Fibroblast of skin of right biceps (primary cell): ENCODE measurements at places on chromosomes 3 and 15.

GRCh38 chr15:94026458-94027304 is 204.7 kb upstream of the MCTP2 start:
- peak; percentile 99 for DNase-seq

GRCh38 chr3:157087373-157087772 is 72.6 kb downstream of the CCNL1 start:
- peak; percentile 68 for DNase-seq

GRCh38 chr15:59292442-59293151 is 80.1 kb downstream of the MYO1E start:
- no peak for DNase-seq

- no peak for DNase-seq
These were observed 62.8 kb downstream of the ISG20 start for GRCh38 chr15:88701561-88702095.

DNA sequence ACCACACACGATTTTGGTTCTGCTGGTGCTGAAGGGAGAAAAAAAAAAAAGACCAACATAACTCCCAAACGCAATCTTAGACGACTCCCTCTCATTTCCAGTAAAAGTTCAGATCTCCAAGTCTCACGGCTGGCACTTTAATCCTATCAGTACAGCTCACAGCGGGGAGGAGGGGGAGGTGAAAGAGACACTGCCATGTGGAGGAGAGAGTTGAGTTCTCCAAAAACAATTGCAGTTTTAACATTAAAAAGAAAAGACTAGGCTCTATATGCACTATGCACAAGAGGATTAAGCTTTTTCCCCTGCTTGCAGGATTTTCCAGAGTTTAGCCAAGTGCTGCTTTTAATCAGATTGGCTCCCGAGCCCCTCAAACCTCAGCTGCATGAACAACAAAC is 16.8 kb downstream of the BMF start:
- peak; percentile 82 for DNase-seq

- peak; percentile 55 for DNase-seq
These were observed 62.9 kb downstream of the HMG20A start for GRCh38 chr15:77483425-77484140.

DNA sequence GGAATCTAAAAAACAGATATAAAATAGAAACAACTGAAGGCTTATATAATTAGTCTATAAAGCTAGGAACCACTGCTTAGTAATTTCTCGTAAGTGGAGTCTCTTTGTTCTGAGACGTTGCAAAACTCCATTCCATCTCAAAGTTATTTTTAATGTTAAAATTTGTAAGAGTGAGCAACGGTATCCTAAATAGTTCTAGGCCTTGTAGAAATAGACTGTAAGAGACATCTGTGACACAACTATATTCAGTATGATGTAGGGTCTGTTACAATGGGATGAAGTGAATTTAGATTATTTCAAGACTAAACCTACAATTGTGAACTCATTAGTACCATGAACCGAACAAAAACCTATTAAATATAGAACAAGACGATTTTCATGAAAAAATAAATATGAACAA is 57.2 kb downstream of the UBE3A start:
- DNase-seq = no peak

DNA sequence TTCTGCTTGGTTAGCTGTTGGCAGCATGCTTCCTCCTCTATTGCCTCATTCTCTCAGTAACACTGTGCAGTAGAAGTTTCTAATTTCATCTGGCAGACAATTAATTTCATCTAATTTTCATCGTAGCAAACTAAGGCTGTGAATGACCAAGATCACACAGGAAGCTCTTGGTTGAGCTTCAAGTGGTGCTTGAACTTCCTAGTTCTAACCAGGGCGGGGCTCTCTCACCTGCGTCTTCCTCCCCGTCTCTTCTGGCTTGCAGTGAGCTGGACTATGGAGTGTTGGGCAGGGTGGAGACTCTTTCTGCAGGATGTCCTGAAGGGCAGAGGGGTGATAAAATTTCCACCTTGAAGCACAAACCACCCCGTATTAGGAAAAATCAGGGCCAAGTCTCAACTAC is 2.0 kb upstream of the IL16 start:
- DNase-seq = no peak

DNA sequence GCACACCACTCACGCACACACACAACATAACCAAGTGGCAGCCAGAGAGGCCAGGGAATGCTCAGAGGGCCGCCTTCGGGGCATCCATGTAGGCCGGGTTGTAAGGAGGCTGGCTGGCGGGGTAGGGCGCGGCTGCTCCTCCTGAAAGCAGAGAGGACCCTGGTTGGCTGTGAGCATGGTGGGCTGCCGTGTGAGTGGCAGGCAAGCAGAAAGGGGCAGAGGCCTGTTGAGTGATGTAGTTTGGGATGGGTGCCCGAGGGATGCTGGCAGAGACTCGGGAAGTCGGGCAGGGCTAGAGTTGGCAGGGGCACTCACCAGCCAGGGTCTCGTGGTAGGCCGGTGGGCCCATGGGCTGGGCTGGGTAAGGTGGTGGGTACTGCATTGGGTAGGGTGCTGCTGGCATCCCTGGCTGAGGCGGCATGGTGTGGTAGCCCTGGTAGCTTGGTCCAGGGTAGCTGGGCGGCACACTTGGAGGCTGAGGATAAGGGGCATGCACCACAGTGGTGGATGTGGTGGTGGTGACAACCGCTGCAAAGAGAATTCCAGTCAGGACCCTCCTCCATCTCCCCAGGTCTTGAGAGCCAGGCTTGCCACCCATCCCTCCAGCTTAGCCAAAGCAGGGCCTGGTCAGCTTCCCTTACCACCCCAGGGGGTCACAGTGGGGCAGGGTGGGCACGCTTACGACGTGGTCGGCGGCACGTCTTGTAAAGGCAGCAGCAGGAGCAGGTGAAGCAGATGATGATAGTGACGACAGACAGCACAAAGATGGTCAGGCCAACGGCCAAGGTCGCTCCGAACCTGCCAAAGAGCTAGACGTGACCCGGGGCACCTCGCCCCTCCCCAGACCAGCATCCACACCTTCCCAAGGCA is 22.7 kb downstream of the ATRIP start:
- DNase-seq = no peak

DNA sequence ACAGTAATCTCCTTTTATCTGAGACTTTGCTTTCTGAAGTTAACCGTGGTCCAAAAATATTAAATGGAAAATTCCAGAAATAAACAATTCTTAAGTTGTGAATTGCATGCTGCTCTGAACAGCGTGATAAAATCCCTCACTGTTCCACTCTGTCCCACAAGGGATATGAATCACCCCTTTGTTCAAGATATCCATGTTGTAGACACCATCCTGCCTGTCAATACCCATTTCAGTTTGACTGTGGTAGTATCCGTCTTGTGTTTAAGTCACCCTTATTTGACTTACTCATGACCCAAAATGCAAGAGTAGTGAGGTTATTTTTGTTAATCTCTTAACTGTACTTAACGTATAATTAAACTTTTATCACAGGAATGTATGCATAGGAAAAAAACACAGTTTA is 435.0 kb downstream of the SHQ1 start:
- peak; percentile 42 for DNase-seq

DNA sequence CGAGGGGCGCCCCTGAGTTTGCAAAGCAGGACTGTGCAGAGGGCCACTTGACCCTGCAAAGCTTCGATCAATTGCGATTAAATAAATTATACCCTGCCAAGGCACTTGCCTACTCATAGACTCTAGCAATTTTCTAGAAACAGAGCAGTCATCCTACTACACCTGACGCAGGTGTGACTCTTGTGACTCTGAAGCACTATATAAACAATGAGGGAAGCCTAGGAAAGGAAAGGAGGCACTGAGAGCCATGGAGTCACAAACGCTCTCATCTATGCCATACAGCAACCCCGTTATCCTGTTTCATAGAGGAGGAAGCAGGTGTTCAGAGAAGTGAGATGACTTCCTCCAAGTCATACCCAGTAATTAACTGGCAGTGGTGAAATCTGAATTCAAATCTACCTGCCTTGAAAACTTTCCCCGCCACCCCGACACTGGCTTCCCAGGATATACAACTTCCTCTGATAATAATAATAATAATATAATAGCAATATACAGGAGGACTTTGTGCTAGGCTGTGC is 14.4 kb downstream of the ARHGEF3 start:
- DNase-seq = no peak

DNA sequence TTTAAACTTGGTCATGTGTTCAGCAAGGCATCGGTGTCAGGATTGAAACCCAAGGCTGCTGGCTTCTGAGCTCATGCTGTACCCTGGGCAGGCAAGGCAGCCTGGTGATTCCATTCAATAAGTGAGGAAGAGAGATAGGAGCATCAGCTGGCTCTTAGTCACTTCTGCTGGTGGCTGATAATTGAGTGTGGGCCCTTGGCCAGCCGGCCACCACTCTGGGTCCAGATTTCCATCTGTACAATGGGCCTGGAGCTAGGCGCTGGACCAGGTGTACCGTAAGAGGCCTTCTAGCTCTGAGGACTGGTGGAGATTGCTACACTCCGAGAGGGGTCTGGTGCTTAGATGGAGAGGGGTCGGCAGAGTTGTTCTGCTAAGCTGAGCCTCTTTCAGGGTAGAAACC is 4.3 kb downstream of the CD276 start:
- no peak for DNase-seq

- DNase-seq = peak; percentile 63
These were observed 817 bp downstream of the CLK3 start for GRCh38 chr15:74616366-74616939.

DNA sequence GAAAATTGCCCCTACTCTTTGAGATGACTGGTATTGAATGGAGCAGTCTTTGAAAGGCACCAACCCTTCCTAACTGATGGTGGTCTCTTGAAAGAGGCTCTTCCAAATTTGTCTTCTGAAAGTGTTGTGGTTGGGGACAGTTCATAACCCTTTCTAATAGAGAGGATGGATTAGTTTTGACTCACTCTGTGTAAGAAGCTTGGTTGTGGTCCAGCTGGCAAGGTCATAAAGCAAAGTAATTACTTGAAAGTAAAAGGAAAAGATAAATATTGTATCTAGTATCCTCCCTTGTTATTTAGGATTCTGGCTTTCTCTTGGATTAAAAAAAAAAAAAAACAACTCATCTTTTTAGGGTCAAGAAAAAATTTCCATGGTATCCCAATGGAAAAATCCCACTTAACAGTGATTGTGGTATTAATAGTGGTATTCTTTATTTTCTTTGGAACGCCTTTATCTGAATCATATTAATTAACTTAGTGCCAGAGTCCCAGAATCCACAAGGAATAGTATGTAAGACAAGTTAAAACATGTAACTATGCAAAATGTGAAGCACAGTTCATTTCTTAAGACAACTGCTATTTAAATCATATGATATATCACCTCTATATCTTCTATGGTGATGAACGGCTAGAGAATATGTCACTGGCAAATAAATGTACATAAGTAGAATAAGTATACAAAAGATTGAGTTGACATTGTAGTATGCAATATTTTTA is 469.3 kb upstream of the CDIN1 start:
- DNase-seq = peak; percentile 86

GRCh38 chr3:186825294-186825821 is 17.2 kb upstream of the ADIPOQ start:
- peak; percentile 84 for DNase-seq

GRCh38 chr3:51940648-51941462 is 849 bp downstream of the RRP9 start:
- no peak for DNase-seq

DNA sequence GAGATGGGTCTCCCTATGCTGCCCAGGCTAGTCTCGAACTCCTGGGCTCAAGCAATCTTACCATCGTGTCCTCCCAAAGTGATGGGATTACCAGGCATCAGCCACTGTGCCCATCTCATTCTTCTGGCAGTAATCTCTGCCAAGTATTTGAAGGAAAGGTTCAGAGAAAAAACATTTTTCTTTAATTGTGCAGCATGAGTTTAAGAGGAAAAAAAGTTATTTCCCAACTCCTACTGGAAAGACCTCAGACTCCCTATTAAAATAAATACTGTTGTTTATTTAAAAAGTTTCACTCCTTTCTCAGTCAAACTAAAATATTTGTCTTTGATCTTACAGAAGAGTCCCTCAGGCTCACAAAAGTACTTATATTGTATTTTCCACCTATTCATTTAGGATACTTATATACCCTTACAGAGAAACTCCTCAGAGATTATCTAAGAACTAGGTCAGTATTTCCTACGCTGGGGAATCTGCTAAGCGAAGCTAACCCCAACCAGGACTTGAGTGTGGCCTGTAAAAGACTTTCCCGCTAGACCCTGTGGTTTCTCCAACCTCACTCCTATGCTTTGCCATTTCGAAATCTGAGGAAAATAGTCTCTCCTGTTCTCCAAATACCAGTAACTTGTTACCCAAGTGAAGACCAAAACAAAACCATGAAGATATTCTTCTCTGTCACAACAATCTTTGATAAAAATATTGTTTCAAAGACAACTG is 28.7 kb downstream of the WWTR1 start:
- DNase-seq = peak; percentile 30

DNA sequence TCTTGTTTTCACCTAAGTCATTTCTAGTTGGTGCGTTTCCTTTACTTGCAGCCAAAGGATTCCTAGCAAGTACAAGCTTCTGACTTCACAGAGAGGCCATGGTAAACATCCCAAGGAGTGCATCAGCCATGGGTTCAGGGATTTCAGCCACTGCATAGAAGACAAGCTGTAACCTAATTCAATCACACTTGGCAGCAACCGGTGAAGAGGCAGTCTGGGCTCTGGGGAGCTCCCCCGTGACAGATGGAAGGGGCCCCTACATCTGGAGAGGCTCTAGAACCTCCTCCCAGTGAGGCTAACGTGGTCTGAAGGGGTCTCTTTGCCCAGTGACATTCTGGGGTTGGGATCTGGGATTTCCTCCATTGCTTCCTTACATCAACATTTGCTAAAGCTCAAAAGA is 8.4 kb upstream of the SNRPA1 start:
- no peak for DNase-seq

GRCh38 chr15:48875241-48875960 is 2.5 kb upstream of the EID1 start:
- DNase-seq = no peak

- no peak for DNase-seq
These were observed 60.6 kb upstream of the GATA2 start for GRCh38 chr3:128553560-128553959.

DNA sequence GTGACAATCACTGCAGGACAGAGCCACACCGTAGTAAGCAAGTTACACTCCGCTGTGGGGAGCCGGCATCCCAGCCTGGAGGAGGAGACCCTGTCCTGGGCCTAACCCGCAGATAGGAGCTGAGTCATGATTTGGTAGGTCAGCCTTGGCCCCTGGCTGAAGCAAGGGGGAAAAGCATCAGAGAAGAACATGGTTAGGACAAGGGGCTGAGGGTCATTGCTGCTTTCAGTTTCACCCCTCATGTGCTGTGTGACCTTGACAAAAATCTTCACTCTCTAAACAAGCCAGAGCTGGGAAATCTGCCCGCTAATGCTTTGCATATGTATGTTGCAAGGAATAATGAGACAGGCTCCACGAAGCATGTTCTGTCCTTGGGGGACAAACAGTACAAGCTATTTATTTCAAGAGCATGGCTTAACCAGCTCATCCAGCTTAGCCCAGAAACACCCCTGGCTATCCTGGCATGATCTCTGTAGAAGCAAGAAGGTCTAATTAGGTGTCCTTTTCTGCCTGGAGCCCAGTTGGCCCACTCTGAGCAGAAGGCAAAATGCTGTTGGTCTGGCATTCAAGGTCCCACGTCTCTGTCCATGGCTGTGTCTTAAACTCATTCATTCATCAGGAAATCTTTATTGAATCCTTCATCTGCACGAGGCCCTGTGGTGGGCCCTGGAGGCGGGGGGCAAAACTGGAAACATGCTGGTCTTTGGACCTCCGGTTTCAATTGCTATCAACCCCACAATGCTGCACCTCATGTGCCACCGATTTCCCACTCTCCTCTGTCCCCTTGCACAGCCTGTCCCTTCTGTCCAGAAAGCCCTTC is 221.3 kb upstream of the LYSMD4 start:
- DNase-seq = peak; percentile 9

GRCh38 chr3:5531741-5532290 is 344.3 kb downstream of the EDEM1 start:
- DNase-seq = no peak

- no peak for DNase-seq
These were observed 90.0 kb downstream of the FBLN2 start for GRCh38 chr3:13638927-13639326.
